ENCODE measurements at places on chromosomes 4 and X. TPM values are rescaled to one million over a fixed set of nuclear protein-coding genes. Genes with fewer than 3 reads are reported as not detected.

DNA sequence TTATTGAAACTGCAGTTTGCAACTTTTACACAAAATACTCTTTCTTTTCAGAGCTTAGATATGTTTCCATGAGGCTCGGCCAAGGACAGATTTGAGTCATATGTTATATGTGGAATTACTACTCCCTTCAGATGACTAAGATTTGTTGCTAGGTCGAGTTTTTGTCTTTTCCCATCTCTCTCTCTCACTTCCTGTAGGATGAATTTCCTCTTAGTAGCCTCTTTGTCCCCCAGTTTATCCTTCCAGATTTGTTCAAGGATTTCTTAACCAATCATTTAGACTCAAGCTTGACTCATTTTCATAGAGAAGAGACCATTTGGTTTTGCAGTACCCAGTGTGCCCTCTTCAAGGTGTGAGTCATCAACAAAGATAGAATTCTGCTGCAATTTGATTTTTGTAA, 209.2 kb downstream of the GLUD2 start:
- peak; percentile 47 for DNase-seq

GRCh38 chr4:168558599-168558998, 61.7 kb downstream of the PALLD start:
- DNase-seq = peak; percentile 64

- no peak for DNase-seq
Measured at GRCh38 chrX:98194036-98194435, 1310.3 kb downstream of the RPA4 start.

Gene PGM2
- 11.4 TPM for polyA plus RNA-seq

Gene DOCK11
- polyA plus RNA-seq = 28.7 TPM

GRCh38 chrX:71938371-71938770, 27.7 kb downstream of the NHSL2 start:
- no peak for DNase-seq

DNA sequence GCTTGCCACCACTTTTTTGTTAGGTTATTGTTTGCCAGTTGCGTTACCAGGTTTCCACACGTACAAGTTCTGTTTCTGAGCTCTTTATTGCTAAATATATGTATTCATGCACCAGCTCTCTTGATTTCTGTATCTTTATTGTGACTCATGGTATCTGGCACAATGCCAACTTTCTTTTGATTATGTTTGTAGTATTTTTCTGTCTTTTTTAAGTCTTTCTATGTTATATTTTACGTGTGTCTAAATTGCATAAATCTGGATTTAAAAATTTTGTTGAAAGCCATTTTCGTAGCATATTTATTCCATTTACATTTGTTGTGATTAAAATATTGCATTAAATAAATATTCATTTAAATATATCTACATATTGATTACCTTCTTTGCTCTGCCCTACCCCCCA, 73.8 kb downstream of the KDM6A start:
- no peak for DNase-seq
